NCI-H1092 (cell line): ENCODE measurements at places on chromosomes 4 and X.

- DNase-seq, result no peak
These were observed 553 bp downstream of the SEPTIN6 start for GRCh38 chrX:119692191-119693039.

- DNase-seq, result no peak
These were observed 11.2 kb upstream of the C1QTNF7 start for GRCh38 chr4:15416357-15417232.

DNA sequence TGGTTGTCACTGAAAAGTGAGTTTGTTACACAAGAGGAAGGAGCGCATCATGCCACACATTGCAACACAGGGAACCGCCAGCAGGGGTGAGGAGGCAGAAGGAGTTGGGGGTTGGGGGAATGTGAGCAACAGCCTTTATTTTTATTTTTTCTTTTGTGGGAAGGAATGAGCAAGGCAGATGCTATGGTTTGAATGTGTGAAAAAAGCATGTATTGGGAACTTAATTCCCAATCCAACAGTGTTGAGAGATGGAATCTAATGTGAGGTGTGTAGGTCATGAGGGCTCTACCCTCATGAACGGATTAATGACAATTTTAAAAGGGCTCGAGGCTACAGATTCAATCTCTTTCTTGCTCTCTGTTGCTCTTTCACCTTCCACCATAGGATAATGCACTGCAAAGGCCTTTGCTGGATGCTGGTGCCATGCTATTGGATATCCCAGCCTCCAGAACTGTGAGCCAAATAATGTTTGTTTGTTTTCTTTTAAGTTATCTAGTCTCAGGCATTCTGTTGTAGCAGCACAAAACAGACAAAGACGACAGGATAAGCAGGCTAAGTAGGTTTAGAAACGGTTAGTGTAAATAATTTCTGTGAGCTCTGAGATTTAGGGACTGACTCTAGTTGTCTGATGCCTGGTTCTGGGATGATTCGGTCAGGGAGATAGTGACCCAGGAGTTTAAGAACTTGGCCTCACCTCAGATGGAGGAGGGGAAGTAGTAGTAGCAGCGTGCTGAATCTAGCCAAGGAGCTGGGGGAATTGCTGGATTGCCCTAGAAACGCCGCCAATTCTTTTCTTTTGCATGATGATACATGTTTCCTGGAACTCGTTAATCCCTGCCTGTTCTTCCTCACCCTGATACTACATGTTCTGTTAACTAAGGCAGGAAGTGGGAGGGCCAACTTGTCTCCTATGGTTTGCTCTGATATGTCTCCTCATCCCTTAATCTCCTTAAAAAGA, 156.6 kb upstream of the CTSO start:
- no peak for DNase-seq

DNA sequence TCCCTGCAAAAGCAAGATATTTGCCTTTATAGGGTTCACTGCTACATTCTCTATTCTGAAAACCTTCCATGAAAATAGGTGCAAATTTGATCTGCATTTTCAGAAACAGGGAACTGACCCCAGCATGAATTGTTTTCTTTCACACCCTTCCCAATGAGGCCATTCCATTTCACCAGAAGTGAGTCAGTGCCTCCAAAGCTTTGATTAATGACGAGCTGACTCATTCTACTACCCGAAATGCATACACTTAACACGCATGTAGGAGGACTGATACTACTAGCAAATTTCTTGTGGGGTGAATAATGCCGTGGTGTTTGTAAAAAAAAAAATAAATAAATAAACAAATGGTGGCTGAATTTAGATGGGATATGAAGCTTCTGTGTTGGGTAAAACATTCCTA, 146.9 kb upstream of the FGF13 start:
- no peak for DNase-seq
